ENCODE measurements at places on chromosomes 11 and 22.

GRCh38 chr11:27600656-27601055 is 94.1 kb upstream of the LIN7C start:
- H3K36me3 ChIP-seq = no peaks in the 10 kb centered on the region
- no peak overlapping the region for H3K27ac ChIP-seq
- H3K27me3 ChIP-seq = no peaks in the 10 kb centered on the region
- DNase-seq = no peak

DNA sequence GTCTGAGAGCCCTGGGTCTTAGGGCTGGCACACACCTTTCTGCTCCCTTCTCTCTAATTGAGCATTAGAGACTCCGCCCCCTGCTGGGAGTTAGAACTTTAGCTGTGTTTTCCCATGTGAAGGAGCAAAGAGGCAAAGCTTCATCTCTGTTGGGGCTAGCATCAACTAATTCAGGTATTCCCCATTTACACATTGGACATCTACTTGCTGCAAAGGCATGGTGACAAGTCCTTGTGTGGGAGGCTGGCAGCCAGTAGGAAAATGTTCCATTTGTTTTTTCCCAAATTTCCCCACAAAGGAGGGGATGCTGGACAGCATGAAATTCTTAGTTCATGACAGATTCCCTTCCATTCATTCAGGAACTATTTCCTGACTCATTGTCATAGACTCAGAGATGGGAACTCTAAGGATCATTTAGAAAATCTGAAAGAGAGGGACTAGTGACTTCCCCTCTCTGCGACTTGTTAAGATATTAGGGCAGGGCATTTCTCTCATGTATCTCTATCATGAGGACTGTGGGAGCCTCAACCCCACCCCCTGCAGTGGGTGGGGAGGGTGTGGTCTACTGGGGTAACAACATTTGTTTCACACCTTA is 3.6 kb downstream of the CD44 start:
- peaks cover 80% of the 10 kb centered on the region for H3K4me1 ChIP-seq
- no peak overlapping the region for H3K27ac ChIP-seq
- peak overlapping the region; percentile 91 for H3K4me3 ChIP-seq
- peaks cover 5% of the 10 kb centered on the region for H3K27me3 ChIP-seq
- peaks cover 64% of the 10 kb centered on the region for H3K36me3 ChIP-seq
- DNase-seq = no peak

DNA sequence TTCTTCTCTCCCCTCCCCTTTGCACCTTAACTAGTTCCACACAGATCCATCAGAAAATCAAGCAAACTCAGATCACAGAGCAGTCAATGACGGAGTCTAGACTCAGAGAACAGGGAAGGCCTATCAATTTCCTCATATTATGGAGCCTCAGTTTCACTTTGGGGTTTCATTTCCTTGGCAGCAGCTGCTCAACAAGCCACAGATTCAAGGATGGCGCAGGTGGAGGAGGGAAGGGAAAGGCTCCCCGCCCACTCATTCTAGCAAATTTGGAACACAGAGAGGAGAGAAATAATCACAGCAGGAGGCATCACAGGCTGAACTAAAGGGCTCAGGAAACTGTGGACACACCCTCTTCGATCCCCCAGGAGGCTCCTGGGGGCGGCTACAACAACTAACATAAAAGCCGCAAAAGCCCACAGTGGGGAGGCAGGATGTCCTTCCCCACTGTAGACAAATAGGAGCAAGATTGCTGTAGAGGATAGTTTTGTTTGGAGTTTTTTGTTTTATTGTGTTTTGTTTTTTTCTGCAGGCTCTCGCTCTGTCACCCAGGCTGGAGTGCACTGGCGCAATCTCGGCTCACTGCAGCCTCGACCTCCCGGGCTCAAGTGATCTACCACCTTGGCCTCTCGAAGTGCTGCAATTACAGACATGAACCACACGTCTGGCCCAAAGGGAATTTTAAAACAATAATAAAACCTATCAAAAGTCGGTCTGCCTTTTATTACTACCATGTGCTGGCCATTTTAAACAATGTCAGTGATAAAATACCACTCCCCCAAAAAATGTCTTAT is 3.4 kb downstream of the PLAAT3 start:
- H3K27me3 ChIP-seq = peaks cover 21% of the 10 kb centered on the region
- H3K36me3 ChIP-seq = no peaks in the 10 kb centered on the region
- no peak overlapping the region for H3K27ac ChIP-seq
- DNase-seq = no peak
- no peak overlapping the region for H3K4me3 ChIP-seq

GRCh38 chr22:40385036-40385782 is 14.8 kb downstream of the SGSM3 start:
- peak overlapping the region; percentile 82 for H3K4me3 ChIP-seq
- H3K27me3 ChIP-seq = no peaks in the 10 kb centered on the region
- H3K36me3 ChIP-seq = peaks cover 12% of the 10 kb centered on the region
- peaks cover 35% of the 10 kb centered on the region for H3K4me1 ChIP-seq

GRCh38 chr22:43993072-43993760 is 30.9 kb upstream of the PARVB start:
- peaks cover 51% of the 10 kb centered on the region for H3K36me3 ChIP-seq
- H3K27me3 ChIP-seq = no peaks in the 10 kb centered on the region
- peak; percentile 49 for DNase-seq
- H3K4me1 ChIP-seq = peaks cover 17% of the 10 kb centered on the region

- H3K27me3 ChIP-seq = no peaks in the 10 kb centered on the region
- H3K36me3 ChIP-seq = no peaks in the 10 kb centered on the region
- no peak for DNase-seq
These were observed 19.7 kb downstream of the CDPF1 start for GRCh38 chr22:46230262-46230901.

DNA sequence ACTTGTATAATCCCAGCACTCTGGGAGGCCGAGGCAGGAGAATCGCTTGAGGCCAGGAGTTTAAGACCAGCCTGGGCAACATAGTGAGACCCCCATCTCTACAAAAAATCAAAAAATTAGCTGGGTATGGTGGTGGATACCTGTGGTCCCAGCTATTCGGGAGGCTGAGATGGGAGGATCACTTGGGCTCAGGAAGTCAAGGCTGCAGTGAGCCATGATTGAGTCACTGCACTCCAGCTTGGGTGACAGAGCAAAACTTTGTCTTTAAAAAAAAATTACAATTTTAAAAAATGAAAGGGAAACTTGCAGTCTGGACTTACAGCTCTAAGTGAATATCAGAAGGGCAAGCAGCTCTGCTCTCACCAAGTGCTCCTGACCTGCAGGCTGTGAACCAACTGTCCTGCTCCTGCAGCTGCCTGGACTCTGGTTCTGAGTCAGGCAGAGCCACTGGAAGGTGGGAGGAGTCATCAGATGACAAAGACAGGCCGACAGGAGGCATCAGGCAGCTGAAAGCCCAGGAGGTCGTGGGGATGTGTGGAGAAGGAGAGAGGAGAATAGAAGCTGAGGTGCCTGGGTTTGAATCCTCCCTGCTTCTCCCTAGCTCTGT is 9.6 kb downstream of the SMTNL1 start:
- H3K27ac ChIP-seq = no peak overlapping the region
- H3K27me3 ChIP-seq = no peaks in the 10 kb centered on the region

DNA sequence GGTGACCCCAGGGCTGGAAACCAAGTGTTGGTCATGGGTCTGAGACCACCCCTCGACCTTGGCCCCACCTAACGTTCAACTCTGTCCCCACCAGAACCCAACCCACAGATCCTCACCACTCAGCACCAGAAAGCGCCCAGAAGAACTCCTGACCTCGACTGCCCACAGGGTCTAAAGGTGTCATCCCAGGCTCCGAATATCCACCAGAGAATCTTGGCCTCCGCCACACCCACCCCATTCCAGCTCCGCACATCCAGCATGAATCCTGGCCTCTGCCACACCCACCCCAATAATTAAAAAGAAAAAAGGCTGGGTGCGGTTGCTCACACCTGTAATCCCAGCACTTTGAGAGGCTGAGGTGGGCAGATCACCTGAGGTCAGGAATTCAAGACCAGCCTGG is 1.3 kb downstream of the CERK start:
- H3K27me3 ChIP-seq = no peaks in the 10 kb centered on the region
- H3K4me1 ChIP-seq = peaks cover 32% of the 10 kb centered on the region
- peaks cover 14% of the 10 kb centered on the region for H3K36me3 ChIP-seq
- peak overlapping the region; percentile 98 for H3K4me3 ChIP-seq
- no peak for DNase-seq

GRCh38 chr11:5499671-5500070 is 10.1 kb downstream of the UBQLN3 start:
- H3K27me3 ChIP-seq = no peaks in the 10 kb centered on the region
- H3K4me1 ChIP-seq = no peaks in the 10 kb centered on the region
- no peak overlapping the region for H3K4me3 ChIP-seq
- no peak for DNase-seq
- no peaks in the 10 kb centered on the region for H3K36me3 ChIP-seq

DNA sequence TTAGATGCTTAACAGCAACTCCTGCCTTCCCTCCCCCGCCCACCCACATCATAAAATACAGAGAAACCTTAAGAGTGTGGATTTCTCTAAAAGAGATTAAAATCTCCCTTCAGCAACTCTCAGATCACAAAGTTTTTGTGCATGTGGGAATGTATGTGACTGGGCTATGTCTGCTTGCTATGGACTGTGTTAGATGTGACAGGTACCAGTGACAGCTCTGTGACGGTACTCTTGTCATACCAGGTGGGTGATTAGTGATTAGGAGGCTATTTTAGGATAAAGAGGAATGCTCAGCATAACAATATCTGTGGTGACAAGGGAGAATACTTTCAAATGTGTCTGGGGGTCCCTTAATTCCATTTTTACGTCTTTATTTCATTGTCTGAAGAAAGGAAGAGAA is 60.2 kb downstream of the SYT9 start:
- no peaks in the 10 kb centered on the region for H3K36me3 ChIP-seq

DNA sequence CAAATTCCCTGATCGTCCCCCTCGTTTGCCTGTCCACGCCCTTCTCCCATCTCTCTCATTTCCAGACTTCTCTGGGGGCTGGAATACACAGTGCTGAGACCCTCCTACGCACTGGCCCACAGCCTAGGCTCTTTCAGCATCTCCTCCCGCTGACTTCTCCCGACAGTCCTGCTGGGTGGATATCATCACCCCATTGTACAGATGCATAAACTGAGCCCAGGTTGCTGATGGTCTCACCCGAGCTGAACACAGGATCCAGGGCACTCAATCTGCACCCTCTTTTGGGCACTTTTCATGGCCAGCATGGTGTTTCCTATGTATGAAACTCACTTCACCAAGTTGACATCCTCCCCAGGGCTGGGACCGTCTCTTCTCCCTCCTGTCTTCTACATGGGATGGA is 31.7 kb upstream of the PICK1 start:
- H3K4me3 ChIP-seq = no peak overlapping the region
- no peak for DNase-seq
- no peaks in the 10 kb centered on the region for H3K27me3 ChIP-seq
- H3K27ac ChIP-seq = no peak overlapping the region
- H3K4me1 ChIP-seq = no peaks in the 10 kb centered on the region

DNA sequence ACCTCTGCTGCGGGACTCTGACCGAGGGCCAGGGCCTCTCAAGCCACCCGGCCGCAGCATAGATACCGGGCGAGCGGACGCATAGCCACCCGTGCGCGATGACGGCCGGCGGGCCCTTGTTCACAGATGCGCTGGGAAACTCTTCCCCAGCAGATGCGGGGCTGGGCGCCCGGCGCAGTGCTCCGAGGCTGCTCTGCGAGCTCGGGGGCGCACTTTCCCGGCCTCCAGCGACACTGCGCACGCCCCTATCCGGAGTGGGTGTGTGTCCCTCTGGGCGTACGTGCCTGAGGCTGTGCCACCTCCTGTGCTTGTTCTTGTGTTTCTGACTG is 104.7 kb upstream of the E2F8 start:
- H3K27me3 ChIP-seq = peaks cover 73% of the 10 kb centered on the region
- H3K27ac ChIP-seq = no peak overlapping the region
- H3K4me3 ChIP-seq = no peak overlapping the region
- peaks cover 5% of the 10 kb centered on the region for H3K4me1 ChIP-seq
- peaks cover 3% of the 10 kb centered on the region for H3K36me3 ChIP-seq

DNA sequence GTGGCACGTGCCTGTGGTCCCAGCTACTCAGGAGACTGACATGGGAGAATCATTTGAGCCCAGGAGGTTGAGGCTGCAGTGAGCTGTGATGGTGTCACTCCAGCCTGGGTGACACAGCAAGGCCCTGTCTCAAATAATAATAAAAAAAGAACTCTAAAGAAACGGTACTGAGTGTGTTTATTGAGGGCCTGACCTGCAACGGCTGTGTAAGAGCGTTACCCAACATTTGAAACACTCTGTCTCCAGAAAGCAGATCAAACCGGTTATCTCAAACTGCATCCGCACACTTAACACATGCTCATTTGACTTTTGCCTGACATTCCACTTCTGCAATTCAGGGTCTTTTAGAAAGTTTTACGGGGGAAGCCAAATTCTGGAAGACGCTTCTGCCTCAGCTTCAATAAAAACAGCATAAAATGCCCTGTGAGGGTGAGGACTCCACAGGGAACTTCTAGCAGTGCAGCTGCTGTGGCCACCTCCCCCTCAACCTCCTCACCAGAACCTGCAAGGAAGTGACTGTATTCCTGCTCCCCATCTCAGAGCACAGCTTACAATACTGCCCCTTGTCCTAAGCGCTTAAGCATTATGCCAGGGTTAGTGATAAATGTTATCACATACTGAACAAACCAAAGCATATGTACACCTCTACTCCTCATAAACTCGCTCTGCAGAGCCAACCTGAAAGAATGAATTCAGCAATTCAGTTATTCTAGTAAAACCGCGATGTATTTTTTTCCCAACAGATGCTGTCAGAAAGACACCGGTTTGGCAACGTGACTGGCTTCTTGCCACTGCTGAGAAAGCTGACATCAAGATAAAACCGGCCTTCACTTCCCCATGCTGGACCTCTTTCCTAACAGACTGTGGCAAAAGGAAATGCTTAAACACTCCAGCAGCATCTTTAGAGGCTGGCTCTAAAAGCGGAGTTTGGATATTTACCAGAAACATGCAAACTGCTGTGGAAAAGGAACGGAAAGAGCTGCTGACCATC is 52.2 kb downstream of the PRDM10 start:
- H3K4me1 ChIP-seq = peaks cover 12% of the 10 kb centered on the region
- H3K36me3 ChIP-seq = peaks cover 2% of the 10 kb centered on the region
- H3K27me3 ChIP-seq = no peaks in the 10 kb centered on the region

GRCh38 chr11:27553186-27553585 is 46.6 kb upstream of the LIN7C start:
- no peak overlapping the region for H3K4me3 ChIP-seq
- H3K4me1 ChIP-seq = no peaks in the 10 kb centered on the region
- no peak overlapping the region for H3K27ac ChIP-seq
- no peaks in the 10 kb centered on the region for H3K27me3 ChIP-seq

DNA sequence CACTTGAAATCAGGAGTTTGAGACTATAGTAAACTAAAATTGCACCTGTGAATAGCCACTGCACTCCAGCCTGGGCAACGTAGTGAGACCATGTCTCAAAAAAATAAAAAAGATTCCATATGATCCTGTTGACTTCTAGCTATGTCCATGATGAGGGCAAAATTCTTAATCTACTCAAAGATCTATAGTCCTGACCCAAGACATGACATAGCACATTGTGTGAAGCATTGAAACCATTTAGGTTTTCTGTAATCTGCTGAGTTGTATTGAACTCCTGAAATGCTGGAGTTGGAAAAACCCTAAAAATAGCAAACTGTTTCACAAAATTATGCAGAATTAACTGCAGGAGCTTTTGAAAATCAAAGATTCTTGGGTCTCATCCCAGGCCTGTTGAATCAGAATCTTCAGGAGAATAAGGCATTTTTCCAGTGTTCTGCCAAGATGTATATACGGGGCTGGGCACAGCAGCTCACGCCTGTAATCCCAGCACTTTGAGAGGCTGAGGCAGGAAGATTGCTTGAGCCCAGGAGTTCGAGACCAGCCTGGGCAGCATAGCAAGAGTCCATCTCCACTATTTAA is 29.8 kb upstream of the LDHA start:
- peaks cover 45% of the 10 kb centered on the region for H3K36me3 ChIP-seq
- DNase-seq = no peak
- H3K4me1 ChIP-seq = peaks cover 16% of the 10 kb centered on the region
- H3K27me3 ChIP-seq = no peaks in the 10 kb centered on the region
- H3K4me3 ChIP-seq = no peak overlapping the region

All from T-helper 2 cell treated with Interferon-gamma antibody and Interleukin-4, amounts not matched to agents 5 μg/mL and 100 μg/mL, for 36 hours (primary cell).